NCI-H1092 treated with DMSO at 0.1 percent for 48 hours (cell line): ENCODE measurements at places on chromosomes 2 and 18.

- DNase-seq = peak; percentile 56
Observed at GRCh38 chr2:25673300-25674076, at the start of gene DTNB. DTNB (minus strand) TSS chr2:25673577; CDS start chr2:25652660, 20,917 bp downstream.

- no peak for DNase-seq
Observed at GRCh38 chr2:239316562-239317465, 84.0 kb downstream of the HDAC4 start.

DNA sequence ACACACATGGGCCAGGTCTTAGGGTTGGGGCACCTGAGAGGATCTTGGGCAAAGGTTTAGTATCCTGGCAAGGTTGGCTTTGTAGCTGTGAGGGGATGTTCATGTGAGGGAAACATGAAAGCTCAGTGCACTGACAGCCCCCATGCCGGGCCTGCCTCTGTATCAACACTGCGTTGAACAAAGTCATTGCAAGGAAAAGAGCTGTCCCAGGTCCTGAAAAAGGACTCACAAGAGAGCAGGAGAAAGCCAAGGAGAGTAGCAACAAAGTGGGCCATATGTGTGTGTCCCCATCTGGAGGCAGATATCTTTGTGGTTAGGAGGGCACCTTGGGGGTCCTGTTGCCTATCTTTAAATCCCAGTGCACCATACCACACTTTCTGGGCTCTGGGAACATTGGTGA is 237.8 kb upstream of the THSD7B start:
- no peak for DNase-seq

DNA sequence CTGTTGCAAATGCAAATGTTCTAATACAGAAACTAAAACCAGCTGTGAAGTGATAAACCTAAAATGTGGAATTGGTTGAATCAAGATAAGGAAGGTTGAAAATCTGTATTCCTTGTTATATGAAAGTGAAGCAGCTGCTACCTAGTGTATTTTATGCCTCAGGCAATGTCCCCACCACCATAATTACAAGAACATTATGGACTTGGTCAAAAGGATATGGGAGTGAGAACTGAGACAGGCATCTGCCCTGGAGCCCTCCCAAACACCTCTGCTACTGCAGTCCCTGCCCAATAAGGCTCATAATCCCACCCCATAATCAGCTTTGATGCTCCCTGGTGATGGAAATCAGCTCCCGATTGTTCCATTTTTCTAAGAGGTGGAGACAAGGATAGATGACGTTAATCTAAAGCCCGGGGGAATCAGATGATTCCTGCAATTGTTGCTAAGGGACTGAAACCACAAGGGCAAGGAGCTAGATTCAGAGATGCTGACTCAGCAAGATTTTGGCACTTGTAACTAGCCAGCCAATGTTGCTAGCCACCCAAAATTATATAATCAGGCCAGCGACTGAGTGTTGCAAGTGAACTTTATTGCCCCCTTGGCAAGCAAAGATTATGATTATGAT is 69.5 kb downstream of the EVA1A start:
- no peak for DNase-seq

DNA sequence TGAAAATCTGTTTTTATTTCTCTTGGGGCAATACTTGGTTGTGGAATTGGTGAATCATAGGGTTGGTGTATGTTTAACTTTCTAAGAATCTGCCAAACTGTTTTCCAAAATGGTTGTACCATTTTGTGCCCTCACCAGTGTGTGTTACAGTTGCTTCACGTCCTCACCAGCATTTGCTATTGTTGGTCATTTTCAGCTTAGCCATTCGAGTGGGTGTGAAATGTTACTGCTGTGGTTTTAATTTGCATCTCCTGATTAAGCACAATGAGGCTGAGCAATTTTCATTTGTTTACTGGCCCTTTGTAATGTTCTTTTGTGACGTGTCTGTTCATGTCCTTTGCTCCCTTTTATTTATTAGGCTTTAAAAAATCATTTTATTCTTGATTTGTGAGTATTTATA is 49.7 kb downstream of the FOSL2 start:
- no peak for DNase-seq

GRCh38 chr18:69217196-69218000 is 183.3 kb upstream of the DOK6 start:
- DNase-seq = peak; percentile 89

- peak; percentile 67 for DNase-seq
Observed at GRCh38 chr18:8615397-8616027, 6.3 kb downstream of the RAB12 start.

DNA sequence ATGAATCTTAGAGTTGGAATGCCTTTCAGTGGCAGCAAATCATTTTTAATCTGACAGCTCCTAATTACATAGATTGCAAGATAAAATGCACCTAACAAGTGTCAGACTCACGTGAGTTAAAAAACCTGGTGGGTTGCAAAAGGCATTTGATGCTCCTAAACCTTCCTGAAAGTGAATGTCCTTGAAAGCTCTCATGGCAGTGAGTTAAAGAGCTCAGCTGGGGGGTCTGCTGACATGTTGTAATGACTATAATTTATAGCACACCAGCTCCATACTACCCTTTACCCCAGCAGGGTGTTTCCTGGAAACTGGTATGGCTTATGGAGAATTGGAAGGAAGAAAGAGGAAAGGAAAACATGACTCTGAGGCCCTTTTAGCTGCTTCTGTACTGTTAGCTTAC is 91.9 kb upstream of the CAVIN2 start:
- DNase-seq = no peak

GRCh38 chr2:160418853-160419252 is 74.8 kb downstream of the RBMS1 start:
- no peak for DNase-seq

DNA sequence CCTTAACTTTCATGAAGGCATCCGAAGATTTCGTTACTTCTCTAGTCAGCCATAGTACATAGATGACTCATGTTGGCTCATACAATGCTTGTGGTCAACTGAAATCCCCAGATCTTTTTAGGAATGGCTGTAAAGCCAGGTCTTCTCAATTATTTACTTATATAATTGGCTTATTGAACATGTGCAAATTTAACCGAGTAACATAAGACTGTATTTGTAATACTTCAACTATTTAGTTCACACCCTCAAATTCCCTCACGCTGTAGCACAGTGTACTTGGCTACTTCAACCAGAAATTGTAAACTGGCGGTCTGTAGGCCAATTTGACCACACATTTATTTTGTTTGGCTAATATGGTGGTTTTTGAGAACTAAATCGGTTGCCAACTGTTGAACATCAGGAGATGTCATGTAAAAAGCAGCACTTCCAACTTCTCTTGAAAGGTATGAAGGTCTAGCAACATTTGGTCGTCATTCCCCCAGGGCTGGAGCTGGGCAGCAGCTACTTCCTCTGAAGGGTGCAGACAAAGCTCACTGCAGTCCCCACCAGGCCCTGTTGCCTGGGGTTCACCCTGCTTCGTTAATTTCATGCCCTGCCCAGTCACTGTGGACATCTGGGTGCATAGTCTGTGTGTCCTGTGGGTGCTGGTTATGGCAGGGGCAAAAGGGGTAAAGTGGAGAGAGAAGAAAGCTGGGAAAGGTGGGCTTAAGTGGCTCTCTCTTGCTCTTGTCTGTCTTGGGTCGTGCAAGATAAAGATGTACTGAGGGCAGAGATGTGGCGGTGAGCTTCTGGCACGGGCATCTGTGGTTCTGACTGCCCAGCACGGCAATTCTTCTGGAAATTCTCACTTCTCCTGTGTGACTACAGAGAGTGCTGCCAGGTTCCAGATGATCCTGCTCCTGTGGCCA is 3.2 kb upstream of the SH3RF3 start:
- no peak for DNase-seq

DNA sequence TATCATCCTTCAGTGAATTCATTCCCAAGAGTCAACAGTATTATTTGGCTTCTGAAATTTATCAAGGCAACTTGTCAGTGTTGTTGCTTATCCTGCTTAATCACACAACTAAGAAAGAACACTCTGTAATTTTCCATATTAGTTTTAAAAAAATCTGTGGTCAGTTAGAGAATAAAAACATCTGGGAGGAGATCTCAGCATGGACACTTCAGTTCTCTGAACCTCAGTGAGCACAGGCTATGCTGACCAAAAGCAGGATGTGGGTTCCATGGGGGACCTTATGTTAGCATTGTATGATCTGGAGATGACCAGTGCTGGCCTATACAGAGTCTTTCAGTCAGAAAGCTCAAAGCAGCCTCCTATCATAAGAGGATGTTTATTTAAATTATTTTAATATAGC is 79.1 kb upstream of the KLHL14 start:
- DNase-seq = no peak
